NCI-H510A (cell line): ENCODE measurements at places on chromosomes 11 and 22.

DNA sequence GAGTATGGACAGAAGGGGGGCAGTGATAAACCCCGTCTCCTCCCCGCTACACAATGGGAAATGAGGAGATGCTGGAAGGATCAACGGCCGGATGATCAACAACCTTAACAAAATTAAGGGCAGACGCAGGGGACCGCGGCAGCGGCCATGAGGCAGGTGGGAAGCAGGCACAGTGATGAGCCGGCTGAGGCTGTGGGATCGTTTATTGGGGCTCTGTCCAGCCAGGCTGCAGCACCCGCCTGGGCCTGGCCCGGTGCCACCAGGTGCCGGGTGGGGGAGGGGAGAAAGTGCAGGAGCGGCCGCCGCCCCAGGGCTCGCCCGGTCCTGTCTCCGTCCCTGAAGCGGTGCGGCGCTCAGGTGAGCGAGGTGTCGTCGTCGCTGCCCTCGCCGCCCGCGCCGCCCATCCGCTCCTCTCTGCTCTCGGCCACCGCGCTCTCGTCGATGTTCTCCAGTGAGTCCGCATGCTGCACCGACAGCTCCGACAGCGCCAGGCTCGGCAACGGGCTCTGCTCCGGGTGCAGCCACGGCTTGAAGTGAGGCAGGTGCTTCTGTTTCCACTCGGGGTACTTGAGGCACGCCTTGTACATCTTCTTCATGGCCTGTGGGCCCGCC is 2.4 kb upstream of the ARAP1 start:
- DNase-seq = no peak

DNA sequence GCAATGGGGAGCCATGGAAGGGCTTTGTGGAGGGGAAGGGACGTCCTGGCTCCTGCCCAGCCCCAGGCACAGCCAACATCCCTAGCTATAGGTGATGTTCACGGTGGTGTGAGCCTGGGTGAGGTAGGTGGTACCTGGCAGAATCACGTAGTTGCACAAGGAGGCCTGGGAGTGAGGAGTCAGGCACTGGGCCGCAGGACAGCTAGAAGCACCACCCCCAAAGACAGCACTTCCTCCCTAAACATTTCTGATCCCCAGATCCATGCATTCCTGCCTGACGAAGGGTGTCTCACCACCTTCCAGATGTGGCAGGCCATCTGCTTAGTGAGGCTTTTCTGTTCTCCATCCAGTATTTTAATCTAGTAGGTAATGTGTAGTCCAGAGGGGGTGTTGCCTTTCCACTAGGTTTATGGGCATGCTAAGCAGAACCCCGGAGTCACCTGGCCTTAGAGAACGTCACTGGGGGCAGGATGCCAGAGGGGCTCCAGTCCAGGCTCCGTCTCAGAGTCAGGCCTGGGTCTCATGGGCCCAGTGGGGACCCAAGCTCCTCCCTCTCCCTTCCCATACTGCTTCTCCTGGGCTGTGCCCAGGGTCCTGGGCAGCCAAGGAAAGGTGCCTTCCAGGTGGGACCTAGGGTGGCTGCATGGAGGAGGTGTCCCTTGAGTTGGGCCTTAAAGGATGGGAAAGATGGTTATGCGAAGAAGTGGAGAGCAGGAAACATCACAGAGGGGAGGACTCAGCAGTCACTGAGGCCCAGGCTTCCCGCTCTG is 56.2 kb downstream of the OTOG start:
- DNase-seq = no peak

- DNase-seq = no peak
Measured at GRCh38 chr11:47192111-47192510, 5.9 kb upstream of the PACSIN3 start.

GRCh38 chr22:19579115-19579811 is 55.1 kb upstream of the CLDN5 start:
- DNase-seq = no peak

DNA sequence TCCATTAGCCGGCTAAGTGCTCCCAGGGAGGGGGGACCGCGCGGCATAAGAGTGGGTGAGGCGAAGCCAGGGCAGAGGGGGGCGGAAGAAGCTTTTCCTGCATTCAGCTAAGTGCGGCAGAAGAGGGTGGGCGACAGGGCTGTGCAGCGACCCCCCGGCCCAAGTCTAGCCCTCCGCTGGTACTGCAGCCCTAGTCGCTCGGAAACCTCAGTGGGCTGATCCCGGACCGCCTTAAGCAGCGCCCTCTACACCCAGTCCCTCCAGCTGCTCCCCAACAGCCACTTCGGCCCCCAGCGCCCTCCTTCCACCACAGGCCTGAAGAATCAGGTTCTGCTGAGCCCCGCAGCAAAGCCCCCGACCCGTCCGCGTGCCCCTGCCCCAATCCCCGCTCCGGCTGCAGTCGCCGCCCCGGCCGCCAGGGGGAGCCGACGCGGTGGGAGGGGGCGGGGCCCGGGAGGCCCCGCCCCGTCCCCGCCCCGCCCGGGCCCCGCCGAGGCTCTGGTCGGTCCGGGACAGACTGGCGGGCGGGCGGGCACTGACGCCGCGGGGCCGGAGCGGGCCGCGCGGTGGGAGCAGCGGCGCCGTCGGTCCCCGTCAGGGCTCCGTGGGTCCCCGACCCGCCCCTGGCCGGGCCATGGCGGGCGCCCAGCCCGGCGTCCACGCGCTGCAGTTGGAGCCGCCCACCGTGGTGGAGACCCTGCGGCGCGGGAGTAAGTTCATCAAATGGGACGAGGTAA is at the start of gene PLCB3:
Gene PLCB3 (plus strand): TSS at position 515 of the 737 bp plus-strand sequence. CDS start 120 bp downstream, at position 635.
- no peak for DNase-seq

DNA sequence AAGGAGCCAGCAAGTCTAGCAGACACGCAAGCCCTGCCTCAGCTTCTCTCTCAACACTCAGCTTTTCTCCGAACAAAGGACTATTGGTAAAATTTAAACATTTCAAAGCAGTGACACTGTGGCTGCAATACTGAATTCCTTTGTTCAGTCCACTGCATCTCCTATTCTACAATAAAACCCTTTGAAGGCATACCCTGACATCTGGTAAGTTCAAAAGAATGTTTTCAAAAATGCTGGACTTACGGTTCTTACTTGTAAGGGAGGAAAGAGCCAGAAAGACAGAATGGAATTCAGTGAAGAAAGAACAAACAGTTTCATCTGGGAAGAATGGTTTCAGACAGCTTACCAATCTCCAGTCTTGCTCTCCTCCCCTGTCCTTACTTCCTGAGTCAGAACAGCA is 12.7 kb upstream of the OR8K1 start:
- DNase-seq = no peak

GRCh38 chr22:38172832-38173640 is 8.6 kb downstream of the PLA2G6 start:
- DNase-seq = no peak

GRCh38 chr11:76682106-76682505 is 11.6 kb upstream of the LRRC32 start:
- no peak for DNase-seq

DNA sequence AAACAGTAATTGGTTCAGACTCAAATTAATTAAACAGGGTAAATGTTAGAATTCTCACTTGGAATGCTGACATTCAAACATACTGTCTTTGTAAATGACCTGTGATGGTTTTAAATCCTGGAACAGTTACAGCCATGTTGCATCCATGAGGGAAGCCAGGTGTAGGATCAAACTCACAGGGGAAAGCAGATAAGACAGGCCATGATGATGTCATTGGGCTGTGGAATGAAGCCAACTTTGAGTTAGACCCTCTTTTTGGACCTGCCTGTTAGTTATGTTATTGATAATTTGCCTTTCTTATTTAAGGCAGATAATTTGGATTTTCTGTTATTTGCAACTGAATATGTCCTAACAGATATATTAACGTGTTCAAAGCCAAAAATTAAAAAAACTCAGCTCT is 39.3 kb upstream of the ABTB2 start:
- no peak for DNase-seq

DNA sequence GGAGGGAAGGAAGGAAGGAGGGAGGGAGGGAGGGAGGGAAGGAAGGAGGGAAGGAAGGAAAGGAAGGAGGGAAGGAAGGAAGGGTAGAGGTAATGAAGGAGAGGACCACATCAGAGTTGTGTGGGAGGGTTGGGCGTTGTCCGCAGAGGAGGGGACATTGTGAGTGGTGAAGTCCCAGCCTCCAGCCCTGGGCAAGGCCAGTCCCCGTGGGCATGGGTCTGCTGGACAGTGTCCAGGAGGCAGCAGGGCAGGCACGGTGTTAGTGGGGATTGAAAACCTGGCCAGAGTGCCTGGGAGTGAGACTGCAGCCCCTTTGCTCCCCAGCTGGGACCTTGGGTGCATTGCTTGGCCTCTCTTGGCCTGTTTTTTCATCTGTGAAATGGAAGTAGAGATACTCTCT is 1462.3 kb downstream of the BRD1 start:
- DNase-seq = no peak

- no peak for DNase-seq
Measured at GRCh38 chr11:28521075-28521474, 412.9 kb downstream of the METTL15 start.

DNA sequence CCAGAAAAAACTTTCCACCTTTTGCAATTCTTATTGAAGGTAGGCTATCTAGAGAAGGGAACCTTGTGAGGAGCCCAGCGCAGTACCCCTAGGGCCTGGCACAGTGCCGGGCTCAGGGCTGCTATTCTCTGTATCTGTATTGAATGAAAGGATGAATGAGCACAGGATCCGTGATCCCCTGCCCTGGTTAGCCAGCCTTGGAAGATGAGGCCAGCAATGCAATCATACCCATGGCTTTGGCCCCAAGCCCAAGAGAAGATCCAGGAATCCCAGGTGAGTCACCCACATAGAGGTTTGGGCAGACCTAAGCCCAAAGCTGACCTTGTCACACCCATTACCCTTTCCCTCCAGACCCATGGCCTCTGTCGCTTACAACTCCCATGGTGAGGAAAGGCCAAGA is 92.5 kb upstream of the CD82 start:
- no peak for DNase-seq

GRCh38 chr11:85949798-85950197 is 94.6 kb downstream of the CCDC83 start:
- no peak for DNase-seq

GRCh38 chr11:75303544-75304224 is 47.8 kb downstream of the ARRB1 start:
- DNase-seq = no peak

GRCh38 chr11:36360318-36360717 is 64.2 kb downstream of the PRR5L start:
- DNase-seq = no peak

GRCh38 chr22:31289344-31289743 is 2.9 kb downstream of the PIK3IP1 start:
- peak; percentile 86 for DNase-seq

- DNase-seq = no peak
Measured at GRCh38 chr11:74153224-74153623, 17.6 kb downstream of the C2CD3 start.

DNA sequence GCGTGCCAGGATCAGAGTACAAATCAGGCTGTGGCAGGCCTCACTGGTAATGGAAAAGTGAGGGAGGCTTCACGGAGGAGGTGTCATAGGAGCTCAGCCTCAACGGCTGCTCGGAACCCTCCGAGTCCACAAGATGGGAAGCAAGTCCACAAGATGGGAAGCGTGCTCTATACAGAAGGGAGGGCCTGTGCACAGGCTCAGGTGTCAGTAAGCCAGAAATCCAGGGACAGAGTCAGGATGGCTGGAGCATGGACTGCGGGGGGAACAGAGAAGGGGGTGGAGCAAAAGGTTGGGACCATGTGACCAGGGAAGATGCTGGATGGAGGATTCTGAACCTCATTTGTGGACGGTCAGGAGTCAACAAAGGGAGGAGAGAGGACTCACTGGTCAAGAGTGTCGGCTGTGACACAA is 3.4 kb upstream of the DPP3 start:
- no peak for DNase-seq

- DNase-seq = peak; percentile 61
Measured at GRCh38 chr22:45671783-45672563, at the start of gene ATXN10. TSS of gene ATXN10 (plus strand) at chr22:45671834. CDS start at chr22:45672064, 230 bp downstream.

GRCh38 chr11:117972044-117972443 is 14.2 kb upstream of the IL10RA start:
- DNase-seq = no peak

DNA sequence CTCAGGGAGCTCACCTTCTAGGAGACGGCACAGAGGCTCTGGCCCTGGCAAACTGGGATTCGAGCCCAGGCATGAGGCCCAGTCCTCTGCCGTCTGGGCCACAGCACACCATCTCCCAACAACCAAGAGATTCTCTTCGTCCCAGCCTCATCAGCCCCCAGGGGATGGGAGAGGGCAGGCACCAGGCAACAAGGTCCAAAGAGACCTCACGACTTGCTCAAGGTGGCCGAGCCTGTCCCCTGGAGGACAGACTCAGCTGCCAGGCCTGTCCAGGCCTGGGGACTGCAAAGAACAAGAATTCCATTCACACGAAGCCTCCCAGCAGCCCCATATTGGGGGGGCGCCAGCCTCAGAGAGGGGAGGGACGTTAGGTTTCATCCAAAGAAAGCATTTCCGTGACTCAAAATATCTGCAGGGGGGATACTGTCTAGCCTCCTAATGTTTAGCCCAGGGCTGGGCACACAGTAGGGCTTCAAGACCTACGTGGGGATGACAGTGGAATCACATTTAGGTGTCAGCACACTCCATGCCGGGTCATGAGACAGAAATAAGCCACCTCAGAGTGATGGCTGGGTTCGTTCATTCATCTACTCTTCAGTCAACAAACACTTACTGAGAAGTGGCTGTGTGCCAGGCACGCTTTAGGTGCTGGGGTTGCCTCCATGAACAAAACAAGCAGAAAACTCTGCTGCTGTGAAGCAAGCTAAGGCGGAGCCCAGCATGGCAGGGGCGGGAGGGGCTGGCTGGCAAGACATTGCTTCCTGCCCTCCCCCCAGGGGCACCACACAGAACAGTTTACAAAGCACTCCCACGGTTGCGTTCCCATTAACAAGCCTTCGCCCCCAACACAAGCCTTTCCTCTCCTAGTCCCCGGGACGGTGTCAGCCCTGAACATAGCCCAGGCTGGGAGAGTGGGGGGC is 1.2 kb downstream of the CARNS1 start:
- peak; percentile 79 for DNase-seq

- no peak for DNase-seq
Measured at GRCh38 chr11:34977089-34977912, 60.9 kb downstream of the PDHX start.

GRCh38 chr11:61754534-61755482 is 2.4 kb downstream of the MYRF start:
- no peak for DNase-seq

DNA sequence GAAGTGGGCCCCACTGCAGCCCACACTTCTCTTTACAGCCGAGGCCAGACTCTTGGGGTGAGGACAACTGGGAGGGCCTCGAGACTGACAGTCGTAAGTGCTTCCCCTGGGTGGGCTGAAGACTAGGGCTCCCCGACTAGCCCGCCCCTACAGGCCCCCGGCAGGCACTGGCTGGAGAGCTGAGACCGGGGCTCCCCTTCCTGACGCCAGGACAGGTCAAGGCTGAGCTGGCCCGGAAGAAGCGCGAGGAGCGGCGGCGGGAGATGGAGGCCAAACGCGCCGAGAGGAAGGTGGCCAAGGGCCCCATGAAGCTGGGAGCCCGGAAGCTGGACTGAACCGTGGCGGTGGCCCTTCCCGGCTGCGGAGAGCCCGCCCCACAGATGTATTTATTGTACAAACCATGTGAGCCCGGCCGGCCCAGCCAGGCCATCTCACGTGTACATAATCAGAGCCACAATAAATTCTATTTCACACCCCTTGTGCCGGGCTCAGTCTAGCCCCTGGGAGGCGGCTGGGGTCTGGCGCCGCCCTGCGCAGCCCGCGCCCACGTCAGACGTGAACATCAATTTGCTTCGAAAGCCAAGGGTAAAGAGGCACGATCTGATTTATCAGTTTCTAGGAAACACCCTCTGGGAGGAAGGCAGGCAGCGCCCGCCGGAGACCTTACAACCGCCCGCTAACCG is 13.5 kb downstream of the SCYL1 start:
- DNase-seq = no peak

GRCh38 chr11:14304601-14305000 is 54.4 kb downstream of the RRAS2 start:
- no peak for DNase-seq

GRCh38 chr22:46721501-46722085 is 16.5 kb downstream of the CERK start:
- no peak for DNase-seq
